ENCODE measurements at places on chromosomes 1 and 21. TPM values are rescaled to one million over a fixed set of nuclear protein-coding genes. Genes with fewer than 3 reads are reported as not detected.

Gene NR1I3
- 4.2 TPM for total RNA-seq

DNA sequence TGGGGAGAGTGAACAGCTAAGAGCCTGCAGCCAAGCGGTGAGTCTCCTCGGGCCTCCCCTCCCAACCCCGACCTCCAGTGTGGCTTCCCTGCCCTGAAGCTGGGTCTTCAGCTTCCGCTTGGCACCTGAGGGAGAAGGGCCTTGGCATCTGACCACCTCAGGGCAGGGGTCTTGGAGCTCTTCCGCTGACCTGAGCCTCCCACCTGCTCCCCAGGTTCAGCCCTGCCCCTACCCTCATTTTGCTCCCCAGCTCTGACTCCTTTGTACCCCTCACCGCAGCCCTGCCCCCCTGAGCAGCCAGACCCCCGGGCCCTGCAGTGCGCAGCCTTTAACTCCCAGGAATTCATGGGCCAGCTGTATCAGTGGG is 4.9 kb downstream of the ADAMTSL4 start:
- no peak for ATAC-seq

GRCh38 chr1:232339073-232339472 is 290.9 kb downstream of the SIPA1L2 start:
- ATAC-seq = no peak

- no peak for ATAC-seq
Observed at GRCh38 chr1:192826791-192827546, 18.1 kb downstream of the RGS2 start.

DNA sequence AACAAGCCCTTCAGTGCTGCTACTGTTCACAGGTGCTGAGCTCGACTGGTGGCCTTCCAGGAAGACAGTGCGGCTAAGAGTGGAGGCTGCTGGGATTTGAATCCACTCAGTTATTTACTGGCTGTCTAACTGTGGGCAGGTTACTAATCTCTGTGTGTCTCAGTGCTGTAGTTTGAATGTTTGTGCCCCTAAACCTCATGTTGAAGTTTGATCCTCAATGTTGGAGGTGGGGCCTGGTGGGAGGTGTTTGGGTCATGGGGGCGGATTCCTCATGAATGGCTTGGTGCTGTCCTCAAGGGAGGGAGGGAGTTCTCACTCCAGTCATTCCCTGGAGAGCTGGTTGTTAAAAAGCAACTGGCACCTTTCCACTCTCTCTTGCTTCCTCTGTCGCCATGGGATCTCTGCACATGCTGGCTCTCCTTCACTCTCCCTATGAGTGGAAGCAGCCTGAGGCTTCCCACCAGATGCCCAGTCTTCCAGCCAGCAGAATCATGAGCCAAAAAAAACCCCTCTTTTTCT is 334.8 kb downstream of the RPS6KC1 start:
- ATAC-seq = no peak
